Activated CD4-positive, CD25-positive, alpha-beta regulatory T cell treated with anti-CD3 and anti-CD28 coated beads, Interleukin-2, amount 50 U/mL, for 72 hours (primary cell): ENCODE measurements at places on chromosomes 1 and 21.

DNA sequence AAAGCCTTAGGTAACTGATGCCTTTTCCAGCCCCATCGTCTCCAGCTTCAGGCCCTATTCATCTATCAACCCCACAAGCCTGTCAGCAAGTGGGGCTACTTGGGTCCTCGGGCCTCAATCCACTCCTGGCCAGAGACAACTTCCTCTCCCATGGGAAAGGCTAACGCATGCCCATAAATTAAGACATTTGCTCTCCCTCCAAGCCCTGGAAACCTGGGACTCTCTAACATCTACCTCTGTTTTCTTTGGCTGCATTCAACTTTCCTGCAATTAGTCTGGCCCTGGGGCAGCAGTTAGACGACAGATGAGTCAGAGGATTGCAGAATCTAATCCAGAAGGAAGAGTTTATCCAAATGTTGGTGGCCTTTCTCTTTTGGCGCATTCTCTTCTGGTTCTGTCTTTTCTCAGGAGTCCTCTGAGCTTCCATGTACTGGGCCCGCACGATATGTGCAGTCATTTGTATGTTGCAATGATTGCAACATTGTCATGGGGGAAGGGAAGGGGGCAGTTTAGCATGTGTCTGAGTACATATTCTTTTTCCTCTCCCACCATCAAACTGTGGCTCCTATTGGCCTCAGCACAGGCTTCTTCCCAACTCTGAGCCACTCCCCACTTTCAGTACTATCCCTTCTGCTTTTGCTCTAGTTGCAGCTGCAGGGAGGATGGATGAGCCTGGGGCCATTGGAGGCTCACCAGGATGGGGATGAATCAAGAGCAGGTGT lies 54.4 kb downstream of the NAV1 start:
- no peak for DNase-seq

DNA sequence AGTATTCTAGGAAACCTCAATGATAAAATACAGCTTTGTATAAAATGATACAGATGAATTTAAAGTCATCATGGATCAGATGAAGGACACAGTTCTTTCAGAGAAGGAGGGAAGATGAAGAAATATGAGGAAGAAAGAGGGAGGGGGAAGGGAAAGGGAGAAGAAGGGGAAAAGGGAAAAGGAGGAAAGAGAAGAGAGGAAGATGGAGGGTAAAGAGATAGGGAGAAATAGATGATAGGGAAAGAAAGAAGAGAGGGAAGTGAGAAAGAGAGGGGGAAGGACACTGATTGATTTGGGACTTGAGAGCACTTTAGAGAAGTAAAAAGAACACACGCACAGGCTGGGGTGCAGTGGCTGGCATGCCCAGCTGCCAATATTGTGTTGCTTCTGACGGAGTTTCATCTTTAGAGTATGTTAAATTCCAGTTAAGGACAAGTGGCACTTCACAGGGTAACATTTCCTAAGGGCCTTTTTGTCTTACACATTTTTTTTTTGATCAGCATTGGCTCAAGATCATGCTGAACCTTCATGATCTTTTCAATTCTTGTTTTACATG lies 235.9 kb upstream of the DMRTA2 start:
- no peak for DNase-seq

- no peak for DNase-seq
Measured at GRCh38 chr1:183693521-183693920, 40.4 kb upstream of the APOBEC4 start.

DNA sequence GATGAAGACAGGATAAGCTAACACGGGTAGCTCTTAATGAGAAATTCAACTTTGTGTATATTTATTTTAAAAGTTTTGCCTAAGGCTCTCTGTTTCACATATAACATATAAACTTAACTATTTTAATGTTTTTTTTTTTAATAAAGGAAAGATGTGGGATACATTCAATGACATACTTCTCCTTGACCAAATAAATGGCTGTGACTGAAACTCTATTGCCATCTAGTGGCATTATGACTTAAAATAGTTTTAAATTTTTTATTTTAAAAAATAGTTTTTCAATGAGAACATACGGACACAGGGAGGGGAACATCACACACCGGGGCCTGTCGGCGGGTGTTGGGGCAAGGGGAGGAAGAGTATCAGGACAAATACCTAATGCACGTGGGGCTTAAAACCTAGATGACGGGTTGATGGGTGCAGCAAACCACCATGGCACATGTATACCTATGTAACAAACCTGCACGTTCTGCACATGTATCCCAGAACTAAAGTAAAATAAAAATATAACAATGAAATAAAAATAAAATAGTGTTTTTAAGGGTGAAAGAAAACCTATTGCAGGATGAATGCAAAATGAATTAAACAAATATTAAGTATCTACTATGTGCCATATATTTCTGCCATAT lies 83.4 kb downstream of the LYST start:
- no peak for DNase-seq

GRCh38 chr1:35030756-35031446 lies 844 bp downstream of the ZMYM6 start:
- peak; percentile 46 for DNase-seq

- DNase-seq: no peak
Measured at GRCh38 chr1:230849451-230850224, 18.7 kb downstream of the C1orf198 start.

DNA sequence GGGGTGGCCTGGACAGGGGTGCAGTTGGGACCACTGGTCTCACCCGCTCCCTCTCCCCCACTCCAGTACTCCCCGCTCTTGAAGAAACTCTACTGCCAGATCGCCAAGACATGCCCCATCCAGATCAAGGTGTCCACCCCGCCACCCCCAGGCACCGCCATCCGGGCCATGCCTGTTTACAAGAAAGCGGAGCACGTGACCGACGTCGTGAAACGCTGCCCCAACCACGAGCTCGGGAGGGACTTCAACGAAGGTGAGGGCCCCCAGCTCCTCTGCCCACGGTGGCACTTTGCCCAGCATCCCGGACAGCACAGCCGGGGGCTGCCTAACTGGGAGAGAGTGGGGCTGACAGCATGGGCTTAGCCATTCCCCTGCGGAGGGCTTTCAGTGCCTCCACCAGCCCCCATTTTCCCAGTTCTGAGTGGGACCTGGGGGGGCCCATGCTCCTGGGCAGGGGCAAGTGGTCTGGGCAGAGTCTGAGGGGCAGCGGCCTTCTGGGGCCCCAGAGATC lies 30.2 kb upstream of the CCDC27 start:
- no peak for DNase-seq

DNA sequence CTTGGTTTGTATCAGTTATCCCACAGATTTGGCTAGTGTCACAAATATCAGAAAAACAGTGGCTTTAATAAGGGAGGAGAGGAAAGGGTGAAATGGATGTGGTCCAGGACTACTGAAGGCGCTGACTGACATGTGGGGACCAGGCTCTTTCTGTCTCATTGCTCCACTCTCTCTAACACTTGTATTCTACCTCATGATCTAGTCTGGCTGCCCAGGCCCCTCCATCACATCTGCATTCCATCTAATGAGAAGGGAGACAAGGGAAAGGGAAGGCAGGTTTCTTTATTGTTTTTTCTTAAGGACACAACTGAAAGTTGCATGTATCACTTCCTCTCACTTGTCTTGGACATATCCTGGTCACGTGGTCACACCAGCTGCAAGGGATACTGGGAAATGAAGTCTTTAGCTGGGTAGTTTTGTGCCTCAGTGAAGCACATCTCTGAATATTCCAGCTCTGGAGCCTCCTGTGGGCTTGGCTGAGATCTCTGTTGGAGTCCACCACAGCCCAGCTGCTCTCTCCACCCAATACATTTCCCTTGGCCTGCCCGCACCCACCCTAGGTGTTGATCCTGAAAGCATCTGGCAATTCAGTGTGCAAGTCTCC lies 42.0 kb upstream of the PADI2 start:
- no peak for DNase-seq

DNA sequence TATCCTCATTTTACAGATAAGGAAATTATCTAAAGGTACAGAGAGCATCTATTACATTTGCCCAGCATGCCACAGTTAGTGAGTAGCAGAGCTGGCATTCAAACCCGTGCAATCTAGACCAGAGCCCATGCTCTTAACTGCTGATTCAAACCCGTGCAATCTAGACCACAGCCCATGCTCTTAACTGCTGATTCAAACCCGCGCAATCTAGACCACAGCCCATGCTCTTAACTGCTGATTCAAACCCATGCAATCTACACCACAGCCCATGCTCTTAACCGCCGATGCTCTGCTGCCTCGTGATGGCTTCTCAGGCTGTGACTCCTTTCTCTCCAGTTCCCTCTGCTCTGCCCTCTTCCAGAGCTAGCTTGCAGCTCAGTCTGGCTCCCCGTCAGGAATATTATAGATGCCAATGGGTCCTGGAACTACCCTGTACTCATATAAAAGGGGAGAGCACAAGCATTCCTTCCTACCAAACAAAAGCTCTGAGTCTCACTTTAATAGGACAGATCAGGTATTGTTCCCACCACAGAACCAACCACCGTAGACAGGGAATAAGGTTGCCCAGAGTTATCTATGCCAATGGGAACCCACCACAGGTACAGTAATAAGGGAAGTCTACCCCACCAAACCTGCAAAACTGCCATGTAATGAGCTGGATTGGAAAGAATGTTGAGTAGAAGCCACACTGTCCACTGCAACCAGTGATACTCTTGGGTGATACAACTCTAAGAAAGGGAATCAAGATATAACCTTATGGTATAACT lies 78.4 kb downstream of the SMYD3 start:
- DNase-seq: no peak

GRCh38 chr1:175564119-175564518 lies 179.3 kb downstream of the TNR start:
- no peak for DNase-seq

DNA sequence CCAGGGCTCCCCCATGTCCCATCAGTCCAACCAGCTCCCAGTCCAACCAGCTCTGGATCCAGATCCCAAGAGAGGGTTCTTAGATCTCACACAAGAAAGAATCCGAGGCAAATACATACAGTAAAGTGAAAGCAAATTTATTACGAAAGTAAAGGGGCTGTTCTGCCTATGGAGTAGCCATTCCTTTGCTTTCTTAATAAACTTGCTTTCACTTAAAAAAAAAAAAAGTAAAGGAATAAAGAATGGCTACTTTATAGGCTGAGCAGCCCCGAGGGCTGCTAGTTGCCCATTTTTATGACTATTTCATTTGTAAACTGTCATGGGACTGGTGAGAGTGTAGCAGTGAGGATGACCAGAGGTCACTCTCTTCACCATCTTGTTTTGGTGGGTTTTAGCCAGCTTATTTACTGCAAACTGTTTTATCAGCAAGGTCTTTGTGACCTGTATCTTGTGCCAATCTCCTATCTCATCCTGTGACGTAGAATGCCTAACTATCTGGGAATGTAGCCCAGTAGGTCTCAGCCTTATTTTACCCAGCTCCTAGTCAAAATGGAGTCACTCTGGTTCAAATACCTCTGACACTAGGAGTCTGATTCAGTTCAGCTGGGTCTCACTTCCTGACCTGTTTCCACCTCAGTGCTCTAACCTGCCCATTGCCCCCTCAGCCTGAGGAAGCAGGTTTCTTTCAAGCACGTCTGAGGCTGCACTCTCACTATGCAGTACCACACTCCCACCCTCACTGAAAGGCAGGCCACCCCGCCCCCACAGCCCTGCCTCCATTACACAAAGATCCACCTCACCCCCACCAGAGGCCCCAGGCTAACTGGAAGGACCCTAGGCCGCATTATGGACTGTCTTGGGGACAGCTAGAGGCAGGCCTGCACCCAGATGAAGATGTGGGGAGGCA lies 26.5 kb upstream of the ATP2B4 start:
- DNase-seq: no peak

- DNase-seq: no peak
Measured at GRCh38 chr1:85615586-85616363, 35.2 kb downstream of the CCN1 start.

- DNase-seq: no peak
Measured at GRCh38 chr1:178038372-178038771, 55.5 kb upstream of the RASAL2 start.

GRCh38 chr1:9319789-9320519 lies 27.3 kb downstream of the SPSB1 start:
- no peak for DNase-seq

GRCh38 chr1:46606255-46606965 lies 2.3 kb upstream of the MKNK1 start:
- no peak for DNase-seq

DNA sequence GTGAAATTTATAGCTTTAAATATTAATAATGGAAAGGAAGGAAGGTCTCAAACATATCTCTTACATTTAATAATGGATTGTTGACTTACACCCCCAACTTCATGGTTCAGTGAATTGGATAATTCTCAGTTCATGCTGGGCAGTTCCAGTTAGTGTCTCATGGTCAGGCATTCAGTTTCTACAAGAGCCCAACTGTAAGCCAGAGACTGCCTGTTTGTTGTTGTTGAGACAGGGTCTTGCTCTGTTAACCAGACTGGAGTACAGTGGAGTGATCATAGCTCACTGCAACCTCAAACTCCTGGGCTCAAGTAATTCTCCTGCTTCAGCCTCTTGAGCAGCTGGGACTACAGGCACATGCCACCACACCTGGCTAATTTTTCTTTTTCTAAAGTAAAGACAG lies 5.0 kb upstream of the DMAP1 start:
- no peak for DNase-seq

- no peak for DNase-seq
Measured at GRCh38 chr1:33074193-33074945, 6.6 kb upstream of the AZIN2 start.

- DNase-seq: no peak
Measured at GRCh38 chr1:218485241-218485928, 140.2 kb downstream of the TGFB2 start.

- DNase-seq: no peak
Measured at GRCh38 chr1:193181985-193182384, 4.4 kb downstream of the B3GALT2 start.

- no peak for DNase-seq
Measured at GRCh38 chr1:222784916-222785315, 29.9 kb upstream of the DISP1 start.

GRCh38 chr1:86701731-86702130 lies 2.6 kb upstream of the SH3GLB1 start:
- no peak for DNase-seq

- no peak for DNase-seq
Measured at GRCh38 chr21:39669976-39670661, 57.4 kb downstream of the B3GALT5 start.

DNA sequence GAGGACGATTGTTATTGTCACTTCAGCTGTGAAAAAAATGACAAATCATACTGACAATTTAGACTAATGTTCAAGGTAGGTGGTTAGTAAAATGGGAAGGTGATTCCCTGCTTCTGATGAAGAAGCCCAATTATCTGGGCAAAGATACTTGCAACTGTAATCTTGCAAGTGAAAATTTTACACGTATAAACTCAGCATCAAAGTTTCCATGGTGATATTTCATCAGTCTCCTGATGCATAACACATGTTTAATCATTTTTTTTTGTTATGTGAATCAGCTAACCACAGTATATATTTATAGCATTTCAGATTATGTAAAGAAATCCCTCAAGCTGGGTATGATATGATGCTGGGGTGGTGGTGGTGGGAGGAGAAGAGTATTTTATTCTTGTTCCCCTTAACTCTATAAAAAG lies 16.4 kb upstream of the KCNK1 start:
- no peak for DNase-seq

GRCh38 chr1:59453297-59453968 lies 156.5 kb downstream of the FGGY start:
- no peak for DNase-seq
